ENCODE measurements at places on chromosomes 3 and 15.

DNA sequence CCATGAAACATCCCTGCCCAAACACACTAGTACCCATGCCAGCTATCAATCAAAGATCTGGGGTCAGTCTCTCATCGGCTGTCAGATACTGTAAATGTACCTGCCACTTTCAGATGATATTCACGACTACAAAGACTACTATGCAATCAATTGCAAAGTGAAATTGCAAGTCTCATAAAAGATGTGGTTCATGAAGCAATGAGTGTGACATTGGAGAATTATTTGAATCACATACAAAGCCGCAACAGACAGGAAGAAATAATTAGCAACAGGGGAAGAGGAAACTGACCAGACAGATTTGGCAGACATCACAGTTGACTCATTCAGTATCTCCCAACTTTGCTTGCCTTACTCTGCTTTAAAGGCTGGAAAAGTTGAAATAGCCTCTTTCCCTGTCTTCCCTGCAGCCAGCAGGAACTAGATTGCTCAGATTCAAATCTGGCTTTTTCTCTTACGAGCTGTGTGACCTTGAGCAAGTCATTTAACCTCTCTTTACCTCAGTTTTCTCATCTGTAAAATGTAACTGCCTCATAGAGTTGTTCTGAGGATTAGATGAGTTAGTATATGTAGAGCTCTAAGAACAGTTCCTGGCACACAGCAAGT is 95.7 kb upstream of the C3orf80 start:
- DNase-seq: no peak

- DNase-seq: no peak
These were observed 183.3 kb upstream of the ROPN1 start for GRCh38 chr3:124174910-124175874.

GRCh38 chr15:60316961-60317360 is 80.8 kb downstream of the ANXA2 start:
- no peak for DNase-seq

DNA sequence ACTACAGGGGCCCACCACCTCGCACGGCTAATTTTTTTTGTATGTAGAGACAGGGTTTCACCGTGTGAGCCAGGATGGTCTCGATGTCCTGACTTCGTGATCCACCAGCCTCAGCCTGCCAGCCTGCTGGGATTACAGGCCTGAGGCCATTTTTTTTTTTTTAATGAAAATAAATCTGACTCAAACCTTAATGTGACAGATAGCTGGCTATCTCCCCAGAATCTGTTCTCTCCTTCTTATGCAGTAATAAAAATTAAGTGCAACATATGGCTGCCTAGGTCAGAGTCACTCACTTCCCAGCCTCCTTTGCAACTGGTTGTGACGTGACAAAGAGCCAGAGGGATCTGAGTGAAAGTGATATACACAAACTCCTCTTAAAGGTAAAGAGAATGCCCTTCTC is 53.0 kb downstream of the ZNF148 start:
- no peak for DNase-seq

DNA sequence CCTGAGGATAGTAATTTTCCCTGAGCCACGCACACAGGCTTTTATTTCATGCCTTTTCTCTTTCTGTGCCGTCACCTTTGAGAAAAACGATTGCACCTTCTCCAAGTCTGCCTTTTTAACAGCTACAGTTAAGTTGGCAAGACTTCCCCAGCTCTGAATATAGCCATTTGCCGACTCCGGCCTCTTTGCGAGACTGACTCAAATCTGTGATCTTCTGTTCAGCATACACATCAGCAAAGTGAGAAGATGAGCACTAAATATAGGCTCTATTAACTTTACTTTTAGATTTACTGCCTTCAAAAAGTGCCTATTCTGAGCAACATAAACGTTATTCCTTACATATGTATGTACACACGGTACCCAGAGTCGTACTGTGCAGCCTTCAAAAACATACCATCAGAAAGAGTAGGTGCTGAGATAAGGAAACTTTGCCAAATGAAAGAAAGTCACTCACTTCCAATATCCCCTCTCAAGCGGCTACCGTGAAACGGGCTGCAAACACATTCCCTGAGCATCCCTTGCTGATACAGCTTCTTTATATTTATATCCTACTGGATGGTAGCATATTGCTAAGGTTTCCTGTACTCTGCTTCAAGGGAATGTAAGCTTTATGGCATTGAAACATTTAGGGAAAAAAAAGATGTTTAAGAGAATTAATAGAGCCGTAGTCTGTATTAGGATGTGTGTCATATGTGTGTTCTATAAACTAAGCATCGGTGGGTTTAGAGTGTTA is 283.3 kb upstream of the TPRG1 start:
- no peak for DNase-seq

- no peak for DNase-seq
These were observed 31.1 kb upstream of the IL16 start for GRCh38 chr15:81165535-81165934.

- DNase-seq: no peak
These were observed 481 bp upstream of the ECE2 start for GRCh38 chr3:184275381-184275701.

DNA sequence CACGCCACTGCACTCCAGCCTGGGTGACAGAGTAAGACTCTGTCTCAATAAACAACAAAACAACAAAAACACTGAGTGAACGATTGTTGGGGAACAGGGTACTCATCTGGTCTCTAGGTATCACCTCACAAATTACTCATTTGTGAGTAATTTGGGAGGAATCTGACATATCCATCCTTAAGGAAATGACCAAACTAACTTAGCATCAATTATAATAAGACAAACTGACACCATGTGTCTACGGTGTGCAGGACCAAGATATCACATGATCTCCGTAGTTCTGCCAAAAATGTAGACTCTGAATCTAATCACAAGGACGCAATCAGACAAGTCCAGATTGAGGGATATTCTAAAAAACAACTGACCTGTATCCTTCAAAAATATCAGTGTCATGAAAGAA is 12.0 kb upstream of the DAPK2 start:
- DNase-seq: no peak

Measured in omental fat pad (tissue), 4 donors.